ENCODE measurements at places on chromosomes 16 and 17.

- DNase-seq: no peak
These were observed 218.0 kb downstream of the NTN1 start for GRCh38 chr17:9239246-9239792.

DNA sequence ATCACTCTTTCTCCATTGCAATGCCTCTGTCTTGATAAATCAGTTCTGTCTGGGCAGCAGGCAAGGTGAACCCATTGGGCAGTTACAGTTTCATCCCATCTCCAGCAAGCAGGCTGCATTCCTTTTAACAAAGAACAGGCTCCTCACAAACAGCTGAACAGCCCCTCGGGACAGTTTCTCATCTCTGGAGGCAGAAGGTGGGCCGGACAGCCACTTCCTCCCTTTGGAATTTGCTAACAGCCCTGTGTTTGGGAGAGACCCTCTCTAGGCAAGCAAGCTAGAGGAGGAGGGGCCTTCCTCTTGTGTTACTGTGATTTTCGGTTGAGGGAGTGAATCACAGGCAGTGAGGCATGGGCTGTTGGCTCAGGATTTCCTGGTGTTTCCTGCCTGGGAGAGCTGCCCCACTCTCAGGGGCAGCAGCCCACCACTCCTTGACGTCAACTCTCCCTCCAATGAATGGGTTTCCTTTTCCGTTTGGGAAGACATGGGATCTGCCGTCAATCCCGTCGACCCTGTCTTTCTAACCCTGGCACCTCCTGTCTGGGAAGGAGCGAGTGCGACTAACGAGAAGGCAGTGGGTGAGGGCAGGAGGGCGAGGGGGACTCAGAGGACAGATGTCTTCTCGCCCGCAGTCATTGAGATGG is 3.7 kb upstream of the PGS1 start:
- DNase-seq: no peak

GRCh38 chr17:65121916-65122806 is 15.0 kb upstream of the RGS9 start:
- no peak for DNase-seq

DNA sequence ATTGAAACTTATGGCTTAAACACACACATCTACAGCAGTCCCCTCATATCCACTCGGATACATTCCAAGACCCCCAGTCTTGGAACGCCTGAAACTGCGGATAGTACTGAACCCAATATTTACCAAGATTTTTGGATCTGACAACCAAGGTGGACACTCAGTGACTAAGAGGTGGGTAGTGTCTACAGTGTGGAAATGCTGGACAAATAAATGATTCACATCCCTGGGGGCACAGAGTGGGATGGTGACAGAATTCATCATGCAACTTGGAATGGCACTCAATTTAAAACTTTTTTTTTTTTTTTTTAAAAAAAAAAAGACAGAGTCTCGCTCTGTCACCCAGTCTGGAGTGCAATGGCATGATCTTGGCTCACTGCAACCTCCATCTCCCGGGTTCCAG is 54.2 kb upstream of the TRAP1 start:
- no peak for DNase-seq

- DNase-seq: no peak
These were observed 1.2 kb upstream of the ATP2A1 start for GRCh38 chr16:28876973-28877654.

GRCh38 chr16:53235851-53236250 is 181.1 kb downstream of the CHD9 start:
- no peak for DNase-seq

DNA sequence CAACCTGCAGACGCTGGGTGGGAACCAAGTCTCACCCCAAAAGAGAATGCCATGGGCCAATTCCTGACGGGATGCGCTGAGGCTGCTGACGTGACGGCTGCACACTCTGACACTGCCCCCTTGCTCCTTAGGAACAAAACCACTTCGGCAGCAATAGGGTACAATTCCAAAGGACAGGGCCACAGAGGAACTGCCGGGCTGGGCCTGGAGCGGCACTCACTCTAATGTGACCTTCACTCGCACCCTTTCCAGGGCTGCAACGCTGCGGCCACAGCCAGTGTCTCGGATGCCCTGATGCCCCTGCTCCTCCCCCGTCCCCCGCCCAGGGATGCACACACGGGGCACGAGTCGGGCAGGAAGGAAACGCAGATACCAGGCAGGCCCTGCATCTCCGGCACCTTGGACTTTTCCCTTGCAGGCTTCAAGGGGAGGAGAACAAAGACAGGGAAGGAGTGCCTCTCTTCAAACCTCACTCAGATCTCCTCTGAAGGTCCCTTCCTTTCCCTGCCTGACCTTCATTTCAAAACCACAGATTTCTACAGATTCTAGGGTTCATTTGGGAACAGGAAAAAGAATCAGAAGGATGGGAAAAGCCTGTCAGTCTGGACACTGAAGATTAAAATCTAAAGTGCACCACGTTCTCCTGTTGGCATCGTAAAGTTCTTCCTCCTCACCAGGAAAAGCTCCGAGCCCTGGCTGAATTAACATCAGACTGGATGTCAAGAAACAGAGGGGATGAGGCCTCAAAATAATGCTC is 2.3 kb downstream of the PITPNA start:
- DNase-seq: no peak

DNA sequence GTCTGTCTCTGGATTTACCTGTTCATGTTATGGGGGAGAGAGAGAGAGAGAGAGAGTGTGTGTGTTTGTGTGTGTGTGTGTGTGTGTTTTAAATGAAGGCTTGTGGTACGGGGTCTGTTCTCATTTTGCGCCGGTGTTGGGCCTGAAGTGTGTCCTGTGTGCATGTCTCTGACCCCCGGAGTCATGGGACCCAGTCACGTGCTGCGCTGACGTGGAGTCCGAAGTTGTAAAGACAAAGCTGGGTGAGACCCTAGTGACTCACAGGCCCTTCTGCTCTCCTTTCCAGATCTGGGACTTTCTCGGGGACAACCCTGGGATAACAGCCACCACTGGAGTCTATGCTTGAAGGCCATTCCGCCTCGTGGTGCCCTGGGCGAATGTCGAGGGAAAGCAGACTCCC is 35.0 kb downstream of the JPH3 start:
- no peak for DNase-seq

DNA sequence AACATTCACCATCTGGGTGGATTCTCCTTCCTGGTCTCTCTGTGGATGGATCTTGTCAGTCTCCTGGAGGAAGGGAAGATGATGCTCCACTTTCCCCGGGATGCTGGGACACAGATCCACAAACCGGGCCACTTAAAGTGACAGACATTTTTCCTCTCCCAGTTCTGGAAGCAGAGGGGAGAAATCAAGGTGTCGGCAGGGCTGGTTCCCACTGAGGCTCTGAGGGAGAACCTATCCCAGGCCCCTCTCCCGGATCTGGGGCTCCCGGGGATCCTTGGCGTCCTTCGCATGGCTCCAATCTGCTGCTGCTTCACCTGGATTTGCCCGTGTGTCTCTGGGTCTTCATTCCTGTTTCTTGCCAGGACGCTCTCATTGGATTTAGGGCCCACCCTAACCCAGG is 263.1 kb upstream of the TNRC6C start:
- no peak for DNase-seq

Measured in stimulated activated CD8-positive, alpha-beta memory T cell treated with anti-CD3 and anti-CD28 coated beads, Interleukin-15, amount 100 ng/mL, for 4 hours (primary cell).